ENCODE measurements at places on chromosomes 7 and 10.

- peak; percentile 27 for DNase-seq
Measured at GRCh38 chr10:91424016-91424415, 13.9 kb downstream of the HECTD2 start.

- DNase-seq: no peak
Measured at GRCh38 chr10:95309958-95310357, 19.2 kb upstream of the PDLIM1 start.

- no peak for DNase-seq
Measured at GRCh38 chr7:112994656-112995055, 92.0 kb downstream of the GPR85 start.

DNA sequence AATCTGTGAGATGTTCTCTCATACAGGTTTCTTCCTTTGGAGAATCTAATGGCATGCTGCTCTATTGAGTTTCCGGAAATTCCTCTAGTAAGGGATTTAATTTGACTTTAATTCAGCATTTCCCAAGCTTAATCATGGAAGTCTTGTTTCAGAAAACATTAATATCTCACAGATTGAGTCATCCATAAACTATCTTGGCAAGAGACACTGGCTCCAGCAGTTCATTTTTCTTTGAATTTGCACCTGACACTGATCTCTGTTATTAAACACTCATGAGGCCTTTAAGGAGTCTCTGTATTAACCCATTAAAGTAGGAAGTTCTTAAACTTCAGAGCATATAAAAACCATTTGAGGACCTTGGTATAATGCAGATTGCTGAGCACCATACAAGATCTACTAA, 3.6 kb upstream of the ITGB8 start:
- DNase-seq: peak; percentile 66

DNA sequence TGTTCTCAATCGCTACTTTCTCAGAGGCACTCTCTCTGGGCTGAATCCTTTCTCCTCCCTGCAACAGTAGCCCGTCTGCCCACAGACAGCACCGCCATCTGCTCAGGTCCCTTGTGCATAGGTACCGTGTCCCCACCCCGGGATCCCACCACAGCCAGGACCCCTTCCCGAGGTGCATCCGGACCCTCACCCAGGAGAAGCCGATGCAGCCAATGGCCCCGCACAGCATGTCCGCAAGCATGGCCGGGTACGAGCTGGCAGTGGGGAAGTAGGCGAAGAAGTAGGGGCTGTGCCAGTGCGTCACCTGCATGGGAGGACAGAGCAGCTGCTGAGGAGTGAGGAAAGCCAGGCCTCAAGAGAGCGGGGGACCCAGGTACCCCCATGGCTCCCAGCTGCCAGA, 25.5 kb downstream of the DDC start:
- DNase-seq: no peak

DNA sequence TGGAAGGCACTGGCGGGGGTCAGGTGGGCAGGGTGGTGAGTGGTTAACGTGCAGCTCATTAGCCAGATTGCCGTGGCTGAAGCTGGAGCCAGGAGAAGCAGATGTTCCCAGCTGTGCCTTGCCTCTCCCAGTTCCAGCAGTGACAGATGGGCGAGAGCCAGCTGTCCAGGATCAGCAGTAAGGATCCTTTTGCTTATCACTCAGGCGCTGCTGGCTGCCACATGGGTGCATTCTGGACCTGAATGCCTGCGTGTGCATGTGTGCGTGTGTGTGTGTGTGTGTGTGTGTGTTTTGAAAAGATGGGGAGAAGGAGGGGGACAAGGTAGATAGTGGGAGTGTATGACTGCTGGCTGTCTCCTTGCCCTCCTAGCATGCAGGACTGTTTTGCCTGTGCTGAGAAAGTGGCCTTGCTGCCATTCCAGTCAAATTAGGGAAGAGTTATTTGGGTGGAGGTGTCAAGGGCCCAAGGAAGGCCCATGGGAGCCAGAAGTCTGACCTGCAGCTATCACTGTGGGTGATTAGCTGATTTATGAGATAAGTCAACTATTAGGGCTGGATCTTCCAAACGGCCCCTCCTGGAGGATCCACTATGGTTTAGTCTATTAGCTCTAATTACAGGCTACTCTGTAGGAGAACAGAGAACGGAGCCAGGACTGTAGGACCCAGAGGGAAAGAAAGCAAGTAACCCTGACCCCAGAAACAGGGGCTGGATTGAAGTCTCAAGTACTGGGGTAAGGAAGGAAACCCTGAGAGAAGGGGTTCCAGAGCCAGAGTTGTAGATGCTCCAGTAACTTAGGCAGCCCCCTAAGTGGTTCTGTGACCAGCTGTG, 3.3 kb downstream of the EPHA1 start:
- DNase-seq: peak; percentile 83

DNA sequence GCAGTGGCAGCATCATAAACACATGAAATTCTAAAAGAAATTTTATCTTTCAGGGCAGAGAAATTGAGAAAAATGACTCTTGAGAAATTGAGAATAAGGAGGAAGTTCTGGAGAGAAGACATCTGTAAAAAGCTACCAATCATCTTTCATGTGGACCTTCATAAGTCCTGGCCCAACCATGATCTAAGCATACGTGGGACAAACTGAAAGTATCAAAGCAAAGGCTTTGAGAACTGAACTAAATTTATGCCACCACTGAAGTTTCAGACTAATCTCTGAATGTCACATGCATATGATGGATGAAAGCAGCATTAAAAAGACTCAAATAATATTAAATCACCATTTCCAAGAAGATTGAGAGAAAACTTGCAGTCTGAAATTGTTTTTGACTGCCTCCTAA, 1502.8 kb upstream of the LRRTM3 start:
- DNase-seq: no peak
